CD4-positive, alpha-beta T cell treated with Interleukin-17A for 1 hour (primary cell): ENCODE measurements at places on chromosomes 6 and 20.
A peak's percentile ranks its signal among the peaks of the same experiment; 100 is the strongest.

GRCh38 chr6:168022488-168023321 is 25.2 kb downstream of the KIF25 start:
- DNase-seq, result no peak

DNA sequence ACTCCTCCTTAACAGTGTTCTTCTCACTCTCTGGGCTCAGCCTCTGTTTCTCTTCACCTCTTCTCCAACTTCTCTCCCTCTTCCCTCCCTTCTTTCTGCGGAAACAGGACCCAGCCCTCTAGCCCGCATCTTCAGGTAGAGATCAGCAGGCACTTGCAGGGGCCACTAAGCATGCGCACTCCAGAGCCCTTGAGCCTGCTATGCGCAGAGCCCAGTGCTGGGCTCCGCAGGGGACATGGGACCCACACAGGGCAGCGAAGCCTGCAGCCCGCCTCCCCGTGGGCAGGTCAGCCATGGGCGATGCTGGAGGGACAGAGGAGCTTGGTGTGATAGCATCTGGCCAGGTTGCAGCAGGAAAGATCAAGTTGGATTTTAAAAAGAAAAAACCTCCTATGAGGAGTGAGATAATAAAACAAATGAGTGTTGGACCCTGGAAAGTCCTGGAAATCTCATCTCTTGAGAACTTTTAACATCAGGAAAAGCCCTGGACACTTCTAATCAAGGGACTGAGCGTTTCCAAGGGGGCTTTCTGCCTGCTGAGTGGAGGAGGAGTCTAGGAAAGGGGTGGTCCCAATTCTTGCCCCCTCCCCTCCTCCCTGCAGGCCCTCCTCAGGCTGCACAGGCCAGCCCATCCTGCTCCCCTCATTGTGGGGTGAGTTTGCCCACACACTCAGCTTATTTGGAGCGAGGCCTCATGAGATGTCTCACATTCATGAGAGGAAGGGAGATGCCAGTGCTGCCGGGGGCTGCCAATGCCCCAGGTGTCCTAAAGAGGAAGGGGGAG is 71.9 kb downstream of the MDGA1 start:
- DNase-seq, result no peak

DNA sequence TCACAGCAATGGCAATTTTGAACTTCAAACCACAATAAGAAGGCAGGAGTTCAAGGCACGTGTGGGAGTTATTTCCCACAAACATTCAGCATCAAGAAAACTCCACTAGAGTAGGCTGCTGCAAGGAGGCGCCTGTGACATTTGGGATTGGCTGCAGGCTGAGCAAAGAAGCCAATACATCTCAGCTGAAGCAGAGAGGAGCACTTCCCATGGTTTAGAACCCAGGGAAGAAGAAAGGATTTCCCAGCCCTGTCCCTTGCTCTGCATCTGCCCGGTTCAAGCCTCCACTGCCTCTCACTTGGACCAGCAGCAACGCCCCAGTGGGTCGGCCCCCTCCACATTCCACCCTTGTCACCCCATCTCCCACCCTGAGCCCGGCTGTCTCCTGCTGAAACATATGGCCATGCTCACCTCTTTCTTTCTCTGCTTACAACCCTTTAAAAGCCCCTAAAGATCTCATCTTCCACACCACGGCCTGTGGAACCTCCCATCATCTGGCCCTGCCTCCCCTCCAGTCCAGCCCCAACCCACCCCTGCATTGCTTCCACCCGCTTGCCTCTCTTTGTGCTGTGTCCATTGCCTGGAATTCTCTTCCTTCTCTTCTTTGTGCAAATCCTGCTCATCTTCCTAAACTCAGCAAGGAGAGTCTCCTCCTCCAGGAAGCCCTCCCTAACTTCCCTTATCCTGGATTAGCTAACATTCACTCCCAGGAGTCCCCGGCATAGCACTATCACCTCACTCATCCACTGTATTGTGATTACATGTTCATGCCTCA is 128.3 kb downstream of the ANKRD60 start:
- DNase-seq, result no peak

DNA sequence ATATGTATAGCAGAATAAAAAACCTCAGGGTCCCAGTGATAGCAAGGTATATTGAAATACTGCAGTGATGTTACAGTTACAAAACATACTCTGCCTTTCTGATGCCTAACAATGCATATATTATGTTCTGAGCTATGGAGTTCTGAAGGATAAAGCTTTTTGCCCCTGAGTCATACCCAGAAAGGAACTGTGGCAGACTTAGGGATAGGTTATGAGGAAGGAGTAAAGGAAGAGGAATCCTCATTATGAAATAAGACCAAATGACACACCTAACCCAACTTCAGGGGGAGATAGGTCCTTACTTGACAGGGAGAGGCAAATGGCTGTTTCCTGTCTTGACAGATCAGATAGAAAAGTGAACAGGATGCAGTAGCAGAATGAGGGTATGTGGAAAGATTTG is 940.6 kb upstream of the FLRT3 start:
- no peak for DNase-seq

DNA sequence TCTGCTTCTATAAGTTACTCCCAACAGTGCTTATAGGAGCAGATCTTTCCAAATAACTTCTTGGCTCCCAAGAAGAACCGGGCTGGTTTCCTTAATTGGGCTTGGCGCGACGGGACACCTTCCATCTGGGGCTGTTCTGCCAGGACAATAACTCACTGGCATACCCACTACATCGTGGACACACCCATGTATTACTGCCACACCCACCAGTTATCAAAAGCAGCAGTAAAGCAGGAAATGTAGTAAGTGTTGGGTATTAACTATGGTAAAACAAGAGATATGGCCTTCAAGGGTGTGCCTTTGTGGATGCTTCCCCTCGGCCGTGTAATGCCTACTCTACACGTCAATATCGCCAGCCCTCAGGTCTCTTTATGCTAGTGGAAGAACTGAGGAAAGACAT is 24.7 kb downstream of the CNKSR3 start:
- no peak for DNase-seq

DNA sequence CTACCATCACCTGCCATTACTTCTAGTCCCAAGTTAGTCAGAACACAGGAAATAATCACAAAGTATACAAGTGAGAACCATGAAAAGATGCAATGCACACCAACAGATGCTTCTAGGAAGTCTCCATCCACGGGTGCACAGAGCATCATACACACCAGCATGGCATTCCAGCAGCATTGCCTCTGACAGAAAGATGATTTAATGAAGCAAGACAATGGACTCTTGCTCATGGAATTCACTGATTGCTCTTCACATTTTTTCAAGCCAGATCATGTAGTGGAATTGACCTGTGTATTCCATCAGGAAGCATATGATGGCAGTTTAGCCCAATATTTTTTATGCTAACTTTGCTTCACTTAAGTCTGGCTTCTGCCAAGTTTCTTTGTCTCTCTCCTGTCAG is 406.3 kb upstream of the RGS17 start:
- no peak for DNase-seq

- no peak for DNase-seq
These were observed 262.8 kb downstream of the FARS2 start for GRCh38 chr6:5524110-5524509.

GRCh38 chr6:32439139-32439538 is 548 bp upstream of the HLA-DRA start:
- no peak for DNase-seq

DNA sequence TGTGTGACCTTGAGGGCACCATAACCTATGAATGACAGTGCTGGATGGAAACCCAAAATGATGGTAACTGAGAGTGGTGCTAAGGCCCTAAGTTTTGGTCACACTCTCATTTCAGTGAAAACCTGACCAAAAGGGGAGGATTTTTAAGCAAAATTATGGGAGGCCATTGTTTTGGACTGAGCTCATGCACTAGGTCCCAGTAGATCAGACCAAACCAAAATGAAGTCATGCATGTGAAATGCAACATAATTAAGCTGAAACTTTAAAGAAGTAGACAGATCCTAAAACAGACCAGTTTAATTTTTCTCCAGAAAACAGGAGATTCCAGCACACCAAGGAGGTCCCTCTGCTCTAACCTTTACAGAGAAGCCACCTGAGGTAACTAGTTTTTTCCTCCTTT is 24.0 kb upstream of the THBS2 start:
- no peak for DNase-seq

- no peak for DNase-seq
These were observed 136.7 kb downstream of the MAP3K4 start for GRCh38 chr6:161128230-161128629.

GRCh38 chr6:158638324-158638854 is 6.2 kb downstream of the DYNLT1 start:
- no peak for DNase-seq

DNA sequence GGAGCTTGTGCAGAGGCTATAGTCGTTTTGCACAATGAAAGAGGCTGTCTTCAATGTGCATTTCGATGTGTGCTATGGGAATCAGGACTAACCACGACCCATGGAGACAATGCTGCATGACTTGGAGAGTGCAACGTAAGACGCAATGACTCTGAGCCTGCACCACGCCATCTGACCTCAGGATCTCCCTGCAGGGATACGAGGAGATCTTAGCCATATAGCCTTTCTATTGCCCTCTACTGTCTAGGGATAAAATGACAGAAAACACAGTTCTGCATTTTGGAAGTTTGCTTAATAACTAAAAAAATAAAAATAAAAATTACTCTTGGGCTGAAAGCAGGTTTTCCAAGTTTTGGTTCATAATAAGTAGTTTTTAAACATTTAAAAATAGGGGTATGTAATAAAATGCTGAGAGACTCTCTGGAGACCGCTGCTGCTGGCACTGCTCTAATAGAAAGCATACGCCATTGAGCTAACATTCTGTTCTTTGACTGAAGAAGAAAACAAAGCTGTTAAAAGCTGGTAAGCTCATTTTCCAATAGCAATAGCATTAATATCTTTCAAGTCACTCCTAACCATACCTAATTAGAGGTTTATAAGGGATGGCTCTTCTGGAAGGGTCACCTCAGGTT is 87.2 kb downstream of the PDE7B start:
- no peak for DNase-seq

DNA sequence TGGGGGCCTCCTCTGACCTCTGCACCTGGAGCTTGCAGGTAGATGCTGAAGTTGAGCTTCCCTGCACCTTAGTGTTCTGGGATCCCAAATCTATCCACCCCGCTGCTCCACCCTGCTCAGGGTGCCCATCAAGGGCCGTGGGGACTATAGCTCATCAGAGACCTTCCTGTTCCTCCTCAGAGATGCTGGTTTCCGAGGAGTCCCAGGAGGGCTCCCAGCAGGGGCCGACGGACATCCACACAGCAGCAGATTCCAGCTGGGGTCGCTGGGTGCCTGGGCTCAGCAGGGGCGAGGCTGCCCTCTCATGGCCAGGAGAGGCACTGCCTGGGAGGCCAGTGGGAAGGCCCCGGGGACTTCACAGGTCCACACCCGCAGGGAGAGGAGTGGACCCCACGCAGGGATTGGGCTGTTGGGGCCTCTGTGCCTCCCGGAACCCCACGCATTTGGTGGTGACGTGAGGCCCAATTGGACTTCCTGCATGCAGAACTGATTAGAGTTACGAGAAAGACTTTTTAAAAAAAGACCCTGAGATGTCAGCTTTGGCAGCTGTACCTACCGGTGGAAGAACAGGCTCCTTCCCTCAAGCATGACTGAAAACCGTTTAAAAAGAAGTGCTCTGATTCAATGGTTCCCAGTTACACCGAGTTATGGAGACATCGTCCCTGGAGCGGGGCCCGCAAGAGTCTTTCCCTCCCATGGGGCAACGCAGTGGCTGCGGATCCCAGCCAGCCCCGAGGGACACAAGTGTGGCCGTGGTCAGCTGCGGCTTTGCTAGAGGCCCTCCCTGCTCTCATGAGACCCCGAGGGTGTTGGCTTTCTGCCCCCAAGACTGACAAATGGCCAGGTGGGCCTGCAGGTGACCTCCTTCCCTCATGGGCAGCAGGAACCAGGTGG is 25.3 kb upstream of the SLCO4A1 start:
- peak; percentile 68 for DNase-seq
